ENCODE measurements at places on chromosomes 16 and 17.

- DNase-seq, result no peak
Observed at GRCh38 chr16:86734543-86735460, 156.5 kb downstream of the FOXL1 start.

DNA sequence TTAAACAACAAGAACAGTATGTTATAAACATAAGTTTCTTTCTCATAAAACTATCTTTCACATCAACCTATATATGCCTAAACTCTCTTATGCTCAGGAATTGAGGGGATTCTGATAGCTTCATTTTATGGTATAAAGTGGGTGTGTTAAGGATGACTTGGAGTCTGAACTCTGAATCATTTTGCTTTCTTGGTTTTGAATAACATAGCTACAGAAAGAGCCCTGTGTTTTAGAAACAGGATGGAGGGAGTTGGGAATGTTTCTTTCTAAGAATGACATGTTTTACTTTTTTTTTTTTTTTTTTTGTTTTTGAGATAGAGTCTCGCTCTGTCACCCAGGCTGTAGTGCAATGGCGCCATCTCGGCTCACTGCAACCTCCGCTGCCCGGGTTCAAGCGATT, 50.1 kb downstream of the RHOT1 start:
- DNase-seq, result no peak

DNA sequence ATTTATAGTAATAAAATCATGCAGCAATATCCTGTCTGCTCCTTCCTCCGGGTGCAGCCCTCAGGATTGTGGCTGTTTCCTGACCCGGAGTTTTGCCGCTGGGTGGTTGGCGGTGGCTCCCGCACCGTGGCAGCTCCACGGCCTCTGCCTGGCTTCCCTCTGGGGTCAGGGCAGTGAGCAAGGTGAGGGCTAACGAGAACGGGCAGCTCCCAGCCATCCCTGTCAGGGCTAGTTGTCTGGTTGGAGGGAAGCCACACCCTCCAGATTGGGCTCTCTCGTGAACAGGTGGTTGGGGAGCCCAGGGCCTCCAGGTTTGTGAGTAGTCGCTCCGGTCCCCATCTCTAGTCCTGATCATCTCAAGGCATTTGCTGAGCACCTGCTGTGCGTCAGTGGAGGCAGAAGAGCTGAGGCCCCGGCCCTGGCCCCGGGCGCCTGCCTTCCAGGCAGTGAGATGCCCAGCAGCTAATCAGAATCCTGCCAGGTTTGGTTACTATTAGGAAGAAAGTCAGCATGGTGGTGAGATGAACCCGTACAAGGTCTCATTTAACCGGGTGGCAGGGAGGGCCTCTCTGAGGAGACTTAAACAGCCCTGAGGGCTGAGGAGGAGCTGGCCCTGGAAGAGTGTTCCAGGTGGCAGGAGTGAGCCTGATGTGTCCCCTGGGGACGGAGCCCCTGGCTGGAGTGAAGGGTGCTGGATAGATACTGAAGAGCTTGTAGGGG, 2.3 kb upstream of the NUDT16L1 start:
- DNase-seq, result no peak

GRCh38 chr17:64223931-64224629, 39.0 kb downstream of the TEX2 start:
- DNase-seq, result no peak

- DNase-seq, result no peak
Observed at GRCh38 chr17:10198509-10199249, at the start of gene GAS7. GAS7 (minus strand) TSS chr17:10198606.

DNA sequence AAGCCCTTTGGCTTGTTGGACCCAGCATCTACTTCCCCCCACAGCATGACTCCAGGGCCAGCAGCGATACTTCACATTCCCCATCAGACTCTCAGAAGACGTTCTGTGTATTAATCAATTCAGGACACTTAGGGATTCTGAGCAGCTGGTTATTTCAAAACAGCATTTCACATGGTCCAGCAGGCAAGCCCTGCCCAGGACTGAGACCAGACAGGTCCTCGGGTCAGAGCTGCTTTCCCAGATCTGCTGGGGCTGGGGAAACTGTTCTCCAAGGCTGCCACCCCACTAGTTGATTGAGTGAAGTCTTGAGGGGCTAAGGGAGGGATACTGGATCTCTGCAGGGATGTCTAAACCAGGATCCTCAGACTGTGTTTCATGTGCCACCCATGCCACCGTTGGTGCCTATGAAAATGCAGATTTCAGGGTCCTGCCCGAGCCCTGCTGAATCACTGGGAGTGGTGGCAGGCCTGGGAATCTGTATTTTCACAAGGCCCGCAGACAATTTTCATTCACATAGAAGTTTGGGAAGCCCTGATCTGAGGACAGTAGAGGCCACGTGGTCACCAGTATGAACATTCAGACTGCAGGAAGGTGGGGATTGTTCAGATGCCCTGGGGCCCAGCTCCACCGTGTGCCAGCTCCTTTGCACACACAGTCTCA, 40.6 kb upstream of the CDH5 start:
- DNase-seq, result no peak

DNA sequence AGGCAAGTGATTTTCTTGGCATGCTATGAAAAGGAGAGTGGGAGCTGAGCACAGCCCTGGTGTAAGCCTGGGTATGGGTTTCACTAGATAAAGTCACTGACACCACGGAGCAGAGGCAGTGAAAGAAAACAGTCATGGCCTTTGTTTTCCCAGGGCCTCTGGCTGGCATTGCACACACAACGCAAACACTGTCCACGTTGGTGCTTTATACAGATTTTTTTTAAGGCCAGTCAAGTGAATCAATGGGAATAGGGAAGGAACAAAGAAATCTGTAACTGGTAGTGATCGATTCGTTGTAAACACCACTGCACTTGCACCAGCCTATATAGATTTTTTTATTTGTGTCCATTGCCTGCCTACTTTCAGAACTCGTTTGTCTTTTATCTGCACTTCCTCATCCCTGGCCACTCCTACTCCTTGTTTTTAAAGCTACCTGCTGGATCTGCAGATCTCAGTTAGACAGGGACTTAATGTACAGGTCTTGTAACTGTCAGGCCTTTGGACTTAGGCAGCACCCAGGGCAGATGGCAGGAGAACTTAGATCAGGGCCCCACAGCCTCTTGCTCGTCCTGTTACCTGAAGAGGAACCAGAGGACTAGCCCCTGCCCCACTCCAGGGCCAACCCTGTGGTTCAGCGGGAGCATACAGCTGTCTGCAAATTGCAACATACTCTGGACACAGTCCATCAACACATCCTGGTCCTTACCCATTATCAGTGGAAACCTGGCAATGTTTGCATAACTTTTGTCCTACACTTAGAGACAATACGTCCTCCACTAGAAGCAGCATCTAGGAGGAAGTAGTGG, 10.6 kb upstream of the TMIGD1 start:
- no peak for DNase-seq

DNA sequence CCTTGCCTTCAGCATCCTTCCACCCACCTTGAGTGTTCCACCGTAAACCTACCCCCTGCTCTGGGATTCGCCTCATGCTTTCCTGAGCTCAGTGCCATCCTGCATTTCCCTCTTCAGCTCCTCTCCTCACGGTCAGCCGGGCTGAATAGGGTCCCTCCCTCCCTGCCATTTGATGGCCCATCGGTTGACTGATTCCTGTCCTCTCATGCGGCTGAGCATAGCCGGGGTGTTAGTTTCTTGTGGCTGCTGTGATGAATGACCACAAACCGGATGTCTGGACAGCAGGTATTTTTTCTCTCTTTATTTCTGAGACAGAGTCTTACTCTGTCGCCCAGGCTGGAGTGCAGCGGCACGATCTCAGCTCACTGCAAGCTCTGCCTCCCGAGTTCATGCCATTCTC, 44.1 kb upstream of the MGAT5B start:
- DNase-seq, result no peak

- no peak for DNase-seq
Observed at GRCh38 chr17:42303694-42304093, 15.4 kb downstream of the STAT5A start.

DNA sequence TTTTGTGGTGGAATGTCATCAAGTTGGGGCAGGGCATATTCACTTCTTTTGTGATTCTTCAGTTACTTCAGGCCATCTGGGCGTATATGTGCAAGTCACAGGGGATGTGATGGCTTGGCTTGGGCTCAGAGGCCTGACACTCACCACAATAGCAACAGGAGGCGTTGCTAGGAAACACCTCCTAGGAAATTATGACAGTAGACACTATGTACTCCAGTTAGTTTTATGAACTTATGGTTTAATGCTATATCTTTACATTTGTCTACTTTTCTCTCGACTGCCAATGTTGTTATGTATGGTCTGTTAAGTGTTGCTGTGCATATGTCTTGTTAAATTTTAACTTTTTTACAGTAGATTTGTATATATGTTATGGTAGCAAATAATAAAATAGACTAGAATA, 788.7 kb upstream of the GOT2 start:
- DNase-seq, result no peak

DNA sequence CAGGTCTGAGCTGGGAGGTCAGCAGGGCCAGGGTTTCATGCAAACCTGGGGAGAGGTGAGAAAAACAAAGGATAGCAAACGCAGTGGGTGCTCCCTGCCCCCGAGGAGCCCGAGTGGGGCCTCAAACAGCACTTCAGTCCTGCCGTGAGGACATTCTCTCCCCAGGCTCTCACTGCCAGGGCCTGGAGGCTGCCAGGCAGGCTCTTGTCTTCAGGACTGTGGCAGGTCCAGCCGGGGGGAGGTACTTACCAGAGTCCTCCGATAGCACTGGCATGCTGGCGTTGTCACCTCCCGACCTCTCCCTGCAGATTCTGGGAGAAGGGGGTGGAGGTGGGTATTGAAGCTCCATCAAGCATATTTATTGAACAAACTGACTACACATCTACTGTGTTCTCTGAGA, 1.3 kb downstream of the MPP3 start:
- DNase-seq, result no peak

GRCh38 chr17:40108970-40109824, 8.8 kb upstream of the NR1D1 start:
- DNase-seq, result no peak

DNA sequence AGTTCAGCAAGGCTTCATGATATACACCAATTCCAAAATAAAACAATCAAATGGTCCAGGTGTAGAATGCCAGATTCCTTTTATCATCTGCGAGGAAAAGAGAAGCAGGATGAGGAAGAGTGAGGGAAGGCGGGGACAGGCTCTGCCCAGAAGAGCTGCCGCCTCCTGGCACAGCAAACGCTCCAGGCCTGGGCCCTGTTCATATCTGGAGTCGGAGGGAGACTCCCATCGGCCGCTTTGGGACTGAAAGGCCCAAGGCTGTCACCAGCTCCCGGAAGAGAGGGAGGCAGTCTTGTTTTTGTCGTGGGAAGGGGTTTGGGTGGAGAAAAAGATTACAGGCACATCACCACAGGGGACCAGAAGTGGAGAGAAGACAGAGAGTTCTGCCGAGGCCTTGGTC, 29.0 kb upstream of the SLC25A19 start:
- DNase-seq, result no peak

DNA sequence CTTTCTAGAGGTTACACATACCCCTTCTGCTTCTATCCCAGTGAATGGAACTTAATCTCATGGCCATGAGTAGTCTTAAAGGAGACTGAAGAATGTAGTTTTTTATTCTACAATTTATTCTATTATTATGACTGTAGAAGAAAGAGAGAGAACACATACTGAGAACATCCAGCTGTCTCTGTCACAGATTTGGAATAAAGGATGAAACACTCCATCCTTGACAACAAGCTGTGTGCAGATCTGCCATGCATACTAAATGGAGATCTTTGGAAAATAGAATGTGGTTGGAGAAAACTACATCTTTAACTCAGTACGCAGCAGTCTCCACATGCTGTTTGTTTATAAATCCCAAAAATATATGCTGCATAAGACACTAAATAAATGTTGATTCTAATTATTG, 54.1 kb upstream of the NUDT7 start:
- DNase-seq, result no peak

GRCh38 chr17:77838748-77839697, 119.5 kb upstream of the TNRC6C start:
- no peak for DNase-seq

- no peak for DNase-seq
Observed at GRCh38 chr17:44132275-44132821, 8.9 kb upstream of the HDAC5 start.

- DNase-seq, result no peak
Observed at GRCh38 chr16:28482026-28482425, 9.8 kb downstream of the CLN3 start.

- DNase-seq, result no peak
Observed at GRCh38 chr17:33864758-33865229, 390.3 kb upstream of the CCL2 start.

DNA sequence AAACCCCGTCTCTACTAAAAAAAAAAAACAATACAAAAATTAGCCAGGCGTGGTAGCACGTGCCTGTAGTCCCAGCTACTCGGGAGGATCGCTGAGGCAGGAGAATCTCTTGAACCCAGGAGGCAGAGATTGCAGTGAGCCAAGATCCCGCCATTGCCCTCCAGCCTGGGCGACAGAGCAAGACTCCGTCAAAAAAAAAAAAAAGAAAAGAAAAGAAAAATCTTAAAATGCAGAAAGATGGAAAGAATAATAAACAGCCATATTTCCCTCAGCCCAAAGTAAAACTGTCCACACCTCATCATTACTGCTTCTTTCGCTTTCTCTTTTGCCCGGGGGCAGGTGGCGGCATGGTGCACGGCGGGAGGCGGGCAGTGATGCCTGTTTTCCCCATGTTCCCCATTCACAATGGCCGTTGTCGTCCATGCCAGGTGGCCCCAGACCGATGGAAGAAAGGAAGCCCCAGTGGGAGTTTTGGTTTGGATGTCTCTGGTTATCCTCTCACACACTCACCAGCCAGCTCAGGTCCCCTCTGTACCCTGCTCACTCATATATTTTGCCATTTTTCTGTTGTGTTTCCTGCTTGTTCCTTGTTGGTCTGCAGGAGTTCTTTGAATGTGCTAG, 37.0 kb upstream of the PEMT start:
- DNase-seq, result no peak

DNA sequence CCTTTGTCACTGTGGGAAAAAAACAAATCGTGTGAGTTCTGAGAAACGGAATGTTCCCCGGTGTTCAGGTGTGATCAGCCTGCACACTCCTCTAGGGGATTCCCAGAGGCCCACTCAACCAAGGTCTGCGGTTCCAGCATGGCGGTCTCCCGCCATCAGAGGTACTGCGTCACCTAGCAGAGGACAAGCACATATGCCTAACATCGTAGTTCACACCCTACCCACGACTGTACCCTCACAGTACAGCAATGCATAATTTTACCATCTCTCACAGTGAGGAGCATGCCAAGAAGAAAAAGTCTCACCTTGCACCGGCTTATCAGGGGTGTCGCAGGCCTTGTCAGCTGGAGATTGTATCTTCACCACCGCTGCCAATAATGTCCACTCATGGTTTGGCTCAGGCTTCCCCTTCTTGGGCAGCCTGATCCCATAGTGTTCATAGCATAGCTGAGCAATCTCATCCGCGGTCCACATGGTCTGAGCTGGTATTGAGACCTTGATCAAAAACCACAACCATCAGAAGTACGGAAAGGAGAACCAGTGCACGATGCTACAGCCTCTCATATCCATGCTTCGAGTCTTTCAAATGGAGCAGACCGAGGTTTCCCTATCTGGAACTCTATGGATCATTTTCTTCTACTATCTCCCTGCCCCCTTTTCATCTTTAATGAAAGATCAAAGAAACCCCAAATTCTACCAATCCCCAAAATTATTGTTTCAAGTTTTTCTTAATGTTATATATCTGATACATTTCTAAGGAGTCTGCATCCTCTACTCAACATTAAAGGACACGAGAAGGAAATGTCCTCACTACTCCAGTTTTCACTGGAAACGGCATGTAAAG, 2.5 kb downstream of the ADAT1 start:
- no peak for DNase-seq

GRCh38 chr16:54816471-54816870, 114.2 kb upstream of the IRX5 start:
- no peak for DNase-seq

- no peak for DNase-seq
Observed at GRCh38 chr17:49012769-49013255, 15.6 kb downstream of the IGF2BP1 start.

GRCh38 chr16:88487920-88488851, 35.1 kb downstream of the ZFPM1 start:
- no peak for DNase-seq

Measured in NCI-H1436 (cell line).